Effector CD8-positive, alpha-beta T cell (primary cell): ENCODE measurements at places on chromosomes 4 and X.

DNA sequence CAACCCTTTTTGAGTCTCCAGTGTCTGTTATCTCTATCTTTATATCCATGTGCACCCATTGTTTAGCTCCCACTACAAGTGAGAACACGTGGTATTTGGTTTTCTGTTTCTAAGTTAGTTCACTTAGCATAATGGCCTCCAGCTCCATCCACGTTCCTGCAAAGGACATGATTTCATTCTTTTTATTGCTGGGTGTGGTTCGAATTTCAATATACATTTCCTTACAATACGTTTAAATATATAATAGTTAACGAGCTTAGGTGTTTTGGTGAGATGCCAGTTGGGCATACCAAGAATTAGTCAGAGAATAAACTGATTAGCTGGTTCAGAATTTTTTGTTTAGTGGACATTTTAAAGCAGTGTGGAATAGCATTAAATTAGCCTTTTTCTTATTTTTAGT lies 196.7 kb downstream of the CFAP47 start:
- no peak for DNase-seq

GRCh38 chr4:87697945-87698344 lies 47.9 kb downstream of the DMP1 start:
- no peak for DNase-seq

DNA sequence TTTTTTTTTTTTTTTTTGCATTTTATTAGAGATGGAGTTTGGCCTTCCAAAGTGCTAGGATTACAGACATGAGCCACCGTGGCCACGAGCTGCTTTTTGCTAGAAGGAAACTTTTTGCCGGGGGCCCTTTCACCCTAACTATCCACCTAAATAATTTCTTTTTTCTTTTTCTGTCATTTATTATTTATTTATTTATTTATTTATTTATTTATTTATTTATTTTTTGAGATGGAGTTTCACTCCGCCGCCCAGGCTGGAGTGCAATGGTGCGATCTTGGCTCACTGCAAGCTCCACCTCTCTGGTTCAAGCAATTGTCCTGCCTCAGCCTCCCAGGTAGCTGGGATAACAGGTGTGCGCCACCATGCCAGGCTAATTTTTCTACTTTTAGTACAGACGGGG lies 303.9 kb downstream of the ASMT start:
- DNase-seq, result no peak

GRCh38 chr4:56240554-56241174 lies 146.6 kb downstream of the AASDH start:
- no peak for DNase-seq

DNA sequence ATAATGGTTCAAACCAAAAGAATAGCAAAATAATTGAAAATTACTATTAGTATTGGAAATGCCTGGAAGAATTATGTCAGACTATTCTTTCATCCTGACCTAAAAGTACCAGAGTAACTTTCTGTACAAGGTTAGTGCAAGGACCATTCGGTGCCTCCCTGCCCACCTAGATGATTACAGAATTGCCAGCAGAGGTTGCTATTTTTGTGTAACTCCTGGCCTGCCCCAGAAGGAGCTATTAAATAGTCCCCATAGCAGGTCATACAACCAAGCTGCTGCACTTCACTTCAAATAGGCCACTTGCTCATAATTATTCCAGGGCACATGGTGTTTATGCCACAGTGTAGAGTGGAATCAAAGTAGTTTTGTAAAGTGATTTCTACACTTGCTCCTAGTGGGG lies 831.1 kb upstream of the PABPC4L start:
- no peak for DNase-seq

GRCh38 chr4:139177049-139177868 lies at the start of gene ELF2:
ELF2 (minus strand) TSS chr4:139177218; CDS start chr4:139137701, 39,517 bp downstream.
- DNase-seq, result peak; percentile 63

DNA sequence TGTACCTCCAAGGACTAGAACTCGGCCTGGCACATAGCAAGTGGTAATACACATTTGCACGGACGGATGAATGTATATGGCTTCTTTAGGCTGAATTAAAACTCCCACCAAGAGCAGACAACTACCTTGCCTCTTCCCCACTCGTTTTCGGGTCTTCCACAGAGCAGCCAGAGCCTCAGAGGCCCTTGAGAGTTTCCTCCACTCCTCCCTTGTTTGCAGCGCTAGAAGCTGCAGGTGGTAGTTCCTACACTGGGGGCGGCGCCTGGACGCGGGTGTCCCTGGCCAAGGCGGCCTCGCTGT lies 10.2 kb upstream of the INTU start:
- DNase-seq, result no peak

DNA sequence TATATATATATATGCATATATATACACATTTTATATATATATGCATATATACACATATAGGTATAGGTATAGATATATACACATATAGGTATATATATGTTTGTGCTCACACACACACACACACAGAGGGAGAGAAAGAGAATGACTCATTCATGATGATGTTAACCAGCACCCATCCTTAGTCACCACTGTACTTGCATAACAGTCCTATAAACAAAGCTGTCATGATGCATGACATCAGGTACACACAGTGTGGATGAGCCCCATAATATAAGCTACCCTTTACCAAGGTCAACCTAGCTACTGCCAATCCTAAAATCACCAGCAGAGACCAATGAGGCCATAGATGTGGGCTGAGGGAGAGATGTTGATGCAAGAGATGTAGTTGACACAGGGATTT lies 1408.0 kb downstream of the RAPGEF2 start:
- no peak for DNase-seq

GRCh38 chrX:54675762-54676161 lies 122.3 kb downstream of the ITIH6 start:
- no peak for DNase-seq

GRCh38 chrX:51144828-51145442 lies 187.7 kb upstream of the NUDT10 start:
- DNase-seq, result no peak

DNA sequence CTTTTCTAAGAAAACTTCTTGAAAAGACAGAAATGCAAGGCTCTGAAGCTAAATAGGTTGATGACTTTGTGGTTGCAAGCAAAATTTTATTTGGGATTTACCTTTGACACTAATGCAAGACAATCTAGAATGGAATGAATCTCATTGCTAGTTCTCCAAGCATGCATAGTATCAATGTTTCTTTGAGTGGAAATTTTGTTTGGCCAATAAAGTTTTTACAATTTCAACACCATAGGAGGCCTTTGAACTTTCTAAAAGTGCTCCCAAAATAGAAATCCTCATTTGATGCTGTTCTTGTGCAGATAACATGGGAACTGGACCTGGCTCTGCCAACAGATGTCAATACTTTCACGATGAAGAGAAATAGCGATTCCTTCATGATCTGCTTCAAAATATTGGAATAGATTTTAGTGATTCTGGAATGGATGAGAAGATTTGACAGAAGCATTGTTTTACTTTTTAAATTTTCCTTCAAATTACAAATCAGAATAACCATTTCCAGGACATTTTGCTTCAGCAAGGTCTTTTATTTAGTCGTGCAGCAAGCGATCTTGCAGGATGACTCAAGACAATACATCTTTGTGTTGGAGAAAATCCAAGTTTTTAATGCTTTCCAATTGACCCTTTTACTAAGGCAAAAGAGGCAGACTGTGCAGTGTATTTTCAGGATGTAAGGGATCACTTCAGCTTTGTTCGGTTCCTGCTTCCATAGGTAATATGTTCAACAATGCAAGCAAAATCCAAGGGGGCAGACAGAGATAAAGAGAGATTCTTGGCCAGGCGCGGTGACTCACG lies 51.7 kb upstream of the OTUD4 start:
- no peak for DNase-seq

GRCh38 chr4:183398298-183399125 lies 45.9 kb upstream of the CDKN2AIP start:
- DNase-seq, result peak; percentile 29

GRCh38 chrX:97563531-97564133 lies 679.9 kb downstream of the RPA4 start:
- DNase-seq, result peak; percentile 2

GRCh38 chr4:29805916-29806480 lies 914.2 kb upstream of the PCDH7 start:
- no peak for DNase-seq
